ENCODE measurements at places on chromosomes 4 and X.

DNA sequence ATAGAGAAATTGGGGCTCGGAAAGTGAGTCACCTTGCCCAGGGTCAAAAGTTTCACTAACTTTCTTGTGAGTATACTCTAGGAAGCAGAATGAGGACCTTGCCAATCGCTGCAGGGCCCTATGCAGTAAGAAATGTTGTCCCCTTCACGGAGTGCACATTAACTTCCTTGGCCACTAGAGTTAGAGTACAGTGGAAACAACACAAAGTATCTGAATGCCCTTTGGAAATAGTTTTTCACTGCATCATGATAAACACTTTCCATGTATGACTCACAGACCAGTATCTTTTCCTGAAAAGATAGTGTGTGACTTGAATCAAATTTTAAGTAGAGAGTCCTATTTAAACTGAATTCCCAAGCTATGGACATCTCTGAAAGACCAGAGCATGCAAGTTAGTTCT, 45.5 kb upstream of the STK26 start:
- DNase-seq: no peak

DNA sequence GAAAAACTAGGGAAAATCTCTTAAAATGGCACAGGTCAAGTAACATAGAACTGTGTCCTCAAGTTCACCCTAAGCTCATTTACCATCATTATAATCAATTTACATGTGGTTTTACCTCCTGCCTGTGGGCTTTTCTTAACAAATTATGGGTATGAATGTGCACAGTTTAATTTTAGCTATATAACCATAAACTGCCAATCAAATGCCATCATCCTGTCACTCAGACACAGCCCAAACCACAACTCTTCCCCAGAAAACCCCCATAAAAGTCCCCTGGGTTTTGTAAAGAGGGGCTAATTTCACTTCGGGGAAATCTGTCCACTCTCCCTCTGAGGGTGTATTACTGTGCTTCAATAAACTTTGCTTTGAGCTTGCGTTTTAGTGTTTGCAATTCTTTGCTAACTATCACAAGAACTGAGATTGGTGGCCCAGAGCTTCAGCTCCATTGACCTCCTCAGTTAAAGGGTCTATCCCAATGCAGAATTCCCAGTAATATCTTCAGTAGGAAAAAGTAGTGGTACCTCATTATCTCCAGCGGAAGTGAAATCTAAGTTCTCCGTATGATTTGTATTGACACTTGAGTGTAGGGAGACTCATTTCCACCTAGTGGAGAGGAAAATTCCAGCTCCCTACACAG, 394.6 kb downstream of the SPOCK3 start:
- DNase-seq: no peak

DNA sequence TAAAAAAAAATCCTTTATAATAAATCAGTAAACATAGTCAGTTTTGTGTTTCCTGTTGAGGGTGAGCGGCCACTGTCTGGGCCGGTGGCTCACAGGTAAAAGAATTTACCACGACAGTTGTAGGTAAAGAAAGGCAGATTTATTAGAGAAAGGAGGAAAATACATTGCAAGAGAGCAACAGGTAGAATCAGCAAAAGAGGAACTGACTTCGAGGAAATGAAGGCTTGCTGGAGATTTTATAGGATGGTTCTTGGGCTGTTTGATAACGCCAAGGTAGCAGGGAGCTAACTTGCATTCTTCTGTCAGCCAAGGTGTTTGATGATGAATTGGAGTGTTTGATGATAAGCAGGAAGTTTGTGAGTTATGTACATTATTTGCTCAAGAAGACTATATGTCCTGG, 2.8 kb downstream of the ZNF157 start:
- DNase-seq: no peak

- no peak for DNase-seq
Measured at GRCh38 chr4:76578002-76578560, 143.1 kb downstream of the SHROOM3 start.

DNA sequence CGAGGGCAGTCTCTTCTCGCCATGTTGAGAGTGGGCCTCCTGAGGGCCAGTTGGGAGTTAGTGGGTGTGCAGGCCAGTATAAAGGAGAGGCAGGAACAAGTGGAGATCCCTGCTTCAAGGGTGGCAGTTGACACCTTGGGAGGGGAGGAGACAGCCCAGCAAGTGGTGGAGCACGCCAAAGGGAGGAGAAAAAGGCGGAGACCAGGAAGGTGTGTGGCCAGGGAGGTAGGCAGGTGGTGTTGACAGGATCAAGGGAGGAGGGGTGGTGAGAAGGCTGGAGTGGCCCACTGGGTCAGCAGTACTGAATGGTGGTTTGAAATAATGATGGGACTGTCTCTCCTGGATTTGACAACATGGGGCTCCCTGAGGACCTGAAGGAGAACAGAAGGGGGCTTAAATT, 32.6 kb downstream of the ZNF185 start:
- DNase-seq: no peak

DNA sequence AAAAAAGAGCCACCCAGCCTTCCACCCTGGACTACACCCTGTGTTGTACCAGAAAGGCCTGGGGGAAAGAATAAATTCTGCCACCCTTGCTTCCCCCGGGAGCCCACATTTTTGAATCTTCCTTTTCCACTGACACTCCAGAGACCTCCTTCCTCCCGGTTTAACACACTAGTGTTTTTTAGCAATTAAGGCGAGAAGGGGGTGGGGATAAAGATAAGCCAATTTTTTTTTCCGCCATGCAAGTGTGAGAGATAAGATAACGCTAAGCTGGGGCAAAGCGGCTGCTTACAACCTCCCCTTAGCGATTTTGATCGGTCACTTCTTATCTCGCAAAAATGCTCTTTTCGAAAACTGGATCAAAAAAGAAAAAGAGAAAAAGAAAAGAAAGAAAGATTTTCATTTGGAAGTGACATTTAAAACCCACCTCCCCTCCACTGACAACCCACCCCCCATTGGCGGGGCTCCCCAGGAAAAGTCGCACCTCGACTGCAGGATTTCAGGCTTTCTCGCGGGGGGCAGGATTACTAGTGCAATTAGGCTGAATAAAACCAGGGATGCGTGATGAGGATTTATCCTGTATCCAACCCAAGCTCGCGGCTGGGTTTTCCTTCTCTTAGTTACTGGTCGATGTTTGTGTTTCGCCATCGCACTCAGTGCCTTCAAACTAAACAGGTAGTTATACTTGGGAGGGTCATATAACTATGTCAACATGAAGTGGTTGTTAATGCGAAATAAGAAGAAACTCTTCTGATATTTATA, 6.0 kb upstream of the BCOR start:
- no peak for DNase-seq

DNA sequence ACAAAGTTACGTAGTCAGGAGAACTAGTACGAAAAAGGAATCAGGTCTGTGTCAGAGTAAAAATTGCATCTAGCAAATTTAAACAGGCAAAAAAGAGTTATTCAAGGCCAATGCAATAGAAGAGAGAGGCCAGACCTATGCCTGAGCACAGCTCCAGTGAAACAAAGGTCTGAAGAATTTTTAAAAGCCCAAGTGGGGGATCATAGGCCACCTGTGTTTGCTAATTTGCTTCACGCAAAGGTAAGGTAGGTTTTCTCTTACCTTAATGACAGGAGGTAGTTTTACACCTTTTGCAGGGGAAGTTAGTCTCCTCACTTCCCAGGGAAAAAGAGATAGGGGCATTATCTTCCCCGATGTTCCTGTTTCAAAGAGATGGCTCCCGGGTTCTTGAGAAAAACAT, 448.6 kb upstream of the TECRL start:
- DNase-seq: no peak

GRCh38 chrX:139932901-139933796, at the start of gene ATP11C:
Gene ATP11C, minus strand, starts transcription at chrX:139933053. Its CDS starts 1,011 bp downstream, at chrX:139932042.
- peak; percentile 83 for DNase-seq

GRCh38 chr4:147479786-147480185, 1.1 kb upstream of the EDNRA start:
- no peak for DNase-seq

GRCh38 chr4:42488114-42488513, 90.8 kb downstream of the SHISA3 start:
- no peak for DNase-seq

Data from RWPE1 (cell line).